Endothelial cell of umbilical vein (primary cell): ENCODE measurements at places on chromosomes 2 and 18. TPM values are rescaled to one million over a fixed set of nuclear protein-coding genes. Genes with fewer than 3 reads are reported as not detected.

The RFTN2 gene
- 5.0 and 6.1 TPM in 2 replicates for polyA plus RNA-seq

The DSG1 gene
- not detected in 2 replicates for polyA plus RNA-seq

The UGT1A5 gene
- not detected in 2 replicates for polyA plus RNA-seq

The GALR1 gene
- polyA plus RNA-seq = not detected in 2 replicates

The ALPP gene
- not detected in 2 replicates for polyA plus RNA-seq

The STPG4 gene
- polyA plus RNA-seq = not detected in 2 replicates

The NPC1 gene
- 38.9 and 40.6 TPM in 2 replicates for polyA plus RNA-seq

The TOGARAM2 gene
- polyA plus RNA-seq = not detected in 2 replicates

The EML6 gene
- polyA plus RNA-seq = 0.79 and 0.80 TPM in 2 replicates

The SERPINE2 gene
- polyA plus RNA-seq = 2.5 and 4.0 TPM in 2 replicates

The STEAP3 gene
- polyA plus RNA-seq = 8.6 and 10.6 TPM in 2 replicates

The TMEM163 gene
- 2.2 and 2.8 TPM in 2 replicates for polyA plus RNA-seq

The FRZB gene
- polyA plus RNA-seq = 0.03 and 0.04 TPM in 2 replicates

The NAT8 gene
- polyA plus RNA-seq = 0.19 and 0.25 TPM in 2 replicates

The LHCGR gene
- polyA plus RNA-seq = not detected in 2 replicates

The ZAP70 gene
- polyA plus RNA-seq = 0.10 and 0.14 TPM in 2 replicates

The CTNNA2 gene
- polyA plus RNA-seq = not detected in 2 replicates

The IL36RN gene
- polyA plus RNA-seq = not detected in 2 replicates

The MATN3 gene
- 1.4 and 1.8 TPM in 2 replicates for polyA plus RNA-seq
